AG20443 (cell line): ENCODE measurements at places on chromosomes 5 and 9.

DNA sequence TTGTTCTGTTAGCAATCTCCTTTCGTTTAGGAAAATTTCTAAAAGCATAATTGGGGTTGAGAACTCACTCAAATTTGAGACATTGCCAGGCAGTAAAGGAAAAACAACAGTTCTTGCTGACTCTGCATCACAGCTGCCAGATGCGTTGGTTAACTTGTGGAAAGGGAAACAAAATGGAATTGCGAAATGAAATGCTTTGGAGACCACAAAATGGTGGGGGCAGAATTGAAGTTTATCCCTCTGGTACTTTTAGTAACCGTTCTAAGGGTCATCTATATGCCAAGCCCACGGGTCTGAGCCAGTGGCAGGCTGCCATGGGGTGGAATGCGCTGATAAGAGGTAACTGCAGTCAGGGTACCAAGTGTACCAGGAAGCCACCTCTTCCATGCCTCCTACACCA lies 28.6 kb upstream of the SELENOP start:
- DNase-seq: peak; percentile 72

GRCh38 chr9:107883496-107884124 lies 394.0 kb upstream of the KLF4 start:
- no peak for DNase-seq

DNA sequence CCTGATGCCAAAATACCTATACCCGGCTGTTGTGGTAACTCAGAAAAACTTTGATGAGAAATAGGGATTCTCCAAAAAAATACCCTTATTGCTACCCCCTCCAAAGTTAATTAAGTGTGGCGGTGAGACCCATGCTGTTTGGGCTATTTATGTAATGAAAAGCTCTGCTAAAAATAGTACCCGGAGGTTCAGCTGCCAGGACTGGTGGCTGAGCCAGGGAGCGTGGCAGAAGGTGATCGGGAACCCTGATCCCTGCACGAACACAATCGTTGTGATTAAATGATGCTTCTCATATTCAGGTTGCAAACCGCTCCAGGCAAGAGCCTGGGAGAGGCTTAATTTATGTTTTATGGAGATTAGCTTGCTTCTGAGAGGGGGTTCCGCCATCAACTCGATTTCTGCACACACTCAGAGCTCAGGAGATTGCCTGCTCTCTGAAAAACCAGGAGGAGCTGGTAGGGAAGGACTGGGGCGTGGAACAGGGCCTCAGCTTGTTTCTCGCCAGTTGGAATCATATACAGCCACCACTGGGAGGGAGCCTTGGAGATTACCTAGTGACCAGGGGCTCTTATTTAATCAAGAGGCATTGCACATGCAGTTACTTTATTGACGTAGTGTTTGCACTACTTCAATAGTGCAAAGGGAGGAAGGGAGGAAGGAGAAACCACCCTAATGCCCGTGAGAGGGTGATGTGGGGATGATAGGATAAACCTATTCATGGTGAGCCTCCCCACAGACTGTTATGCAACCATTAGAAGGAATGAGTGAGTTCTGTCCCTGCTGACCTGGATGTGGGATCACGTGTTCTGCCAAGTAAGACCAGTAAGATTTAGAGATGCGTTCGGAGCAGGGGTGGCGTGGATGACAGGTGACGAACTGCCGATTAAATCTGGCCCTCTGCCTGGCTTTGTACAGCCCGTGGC lies 23.4 kb downstream of the HRH2 start:
- DNase-seq: no peak

DNA sequence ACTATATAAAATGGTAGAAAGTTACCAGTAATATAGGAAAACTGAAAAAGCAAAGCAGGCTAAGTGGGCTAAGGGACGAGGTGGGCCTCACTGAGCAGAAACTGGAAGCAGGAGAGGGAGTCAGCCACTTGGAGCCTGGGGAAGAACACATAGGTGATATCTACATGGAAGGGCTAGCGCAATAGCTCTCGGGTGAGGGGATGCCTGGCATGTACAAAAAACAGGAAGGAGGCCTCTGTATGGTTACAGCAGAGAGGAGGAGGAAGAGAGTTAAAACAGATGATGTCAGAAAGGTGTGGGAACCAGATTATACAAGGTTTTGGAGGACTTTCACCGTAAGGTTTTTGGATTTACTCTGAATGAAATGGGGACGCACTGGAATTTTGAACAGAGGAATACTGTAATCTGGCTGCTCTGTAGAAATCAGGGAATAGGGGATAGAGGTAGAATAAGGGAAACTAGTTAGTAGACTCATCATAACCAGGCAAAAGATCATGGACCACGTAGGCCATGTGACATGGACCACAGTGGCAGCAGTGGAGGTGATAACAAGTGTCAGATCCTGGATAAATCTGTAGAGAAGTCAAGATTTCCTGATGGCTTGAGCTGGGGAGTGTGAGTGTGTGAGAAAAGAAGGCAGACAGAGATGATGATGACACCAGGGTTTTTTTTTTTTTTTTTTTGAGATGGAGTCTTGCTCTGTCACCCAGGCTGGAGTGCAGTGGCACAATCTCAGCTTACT lies 52.5 kb downstream of the FNBP1 start:
- no peak for DNase-seq

DNA sequence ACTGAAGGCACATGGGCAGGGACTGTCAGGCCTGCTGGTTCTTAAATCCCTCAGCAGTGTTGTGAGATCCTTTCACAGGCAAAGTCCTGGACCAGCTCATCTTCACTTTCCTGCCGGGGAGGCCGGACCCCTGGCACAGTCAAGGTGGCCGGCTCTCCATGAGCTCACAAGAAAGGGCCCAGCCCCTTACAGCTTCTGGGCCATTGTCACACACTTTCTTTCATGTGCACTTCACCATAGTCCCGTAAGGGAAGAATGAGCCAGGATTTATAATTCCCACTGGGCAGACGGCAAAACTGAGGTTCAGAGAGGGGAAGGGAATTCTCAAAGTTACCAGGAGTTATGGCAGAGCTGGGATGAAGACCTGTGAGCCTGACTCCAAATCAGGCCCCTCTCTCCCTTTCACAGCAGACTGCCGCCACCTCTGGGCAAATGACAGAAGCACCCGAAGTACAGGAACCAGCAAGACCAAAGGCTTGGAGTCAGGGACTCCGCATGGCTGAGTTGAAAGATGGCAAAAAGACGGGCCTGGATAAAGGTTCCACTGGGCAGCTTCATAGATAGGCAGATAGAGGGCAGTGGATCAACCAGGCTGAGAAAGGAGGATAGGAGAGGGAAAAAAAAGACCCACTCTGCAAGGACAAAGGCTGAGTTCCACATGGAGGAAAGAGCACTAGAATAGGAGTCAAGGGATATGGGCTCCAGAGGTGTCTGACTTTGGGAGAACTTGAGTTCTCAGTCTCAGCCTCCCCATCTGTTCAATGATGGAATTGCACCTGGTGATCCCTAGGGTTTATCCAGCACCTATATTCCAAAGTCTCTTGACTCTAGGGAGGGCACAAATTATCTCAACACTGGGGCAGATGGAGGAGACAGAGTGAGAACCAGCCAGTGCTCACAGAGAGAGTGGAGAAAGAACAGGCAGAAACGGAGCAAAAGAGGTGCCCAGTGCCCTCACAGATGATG lies 128.7 kb downstream of the PAX5 start:
- no peak for DNase-seq

DNA sequence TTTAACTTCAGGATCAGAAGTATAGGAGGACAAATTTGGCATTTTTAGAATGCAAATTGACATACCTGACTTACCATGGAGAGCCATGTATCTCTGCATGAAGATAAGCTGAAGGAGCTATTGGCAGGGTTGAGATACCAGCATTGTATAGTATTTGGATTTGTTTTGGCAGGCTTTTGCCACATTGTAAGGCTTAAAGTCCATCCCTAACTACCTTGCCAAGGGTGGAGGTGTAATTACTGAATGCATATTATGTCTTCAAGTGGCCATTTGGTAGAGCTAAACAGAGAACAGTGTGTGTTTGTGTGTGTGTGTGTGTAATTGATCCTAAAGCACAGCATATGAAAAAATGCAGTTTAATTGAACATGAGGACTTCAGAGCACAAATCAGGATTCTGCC lies 324.7 kb downstream of the FAM170A start:
- no peak for DNase-seq

- no peak for DNase-seq
Measured at GRCh38 chr5:178110-178509, 13.2 kb upstream of the LRRC14B start.

GRCh38 chr9:126489581-126490213 lies 124.0 kb upstream of the LMX1B start:
- no peak for DNase-seq

DNA sequence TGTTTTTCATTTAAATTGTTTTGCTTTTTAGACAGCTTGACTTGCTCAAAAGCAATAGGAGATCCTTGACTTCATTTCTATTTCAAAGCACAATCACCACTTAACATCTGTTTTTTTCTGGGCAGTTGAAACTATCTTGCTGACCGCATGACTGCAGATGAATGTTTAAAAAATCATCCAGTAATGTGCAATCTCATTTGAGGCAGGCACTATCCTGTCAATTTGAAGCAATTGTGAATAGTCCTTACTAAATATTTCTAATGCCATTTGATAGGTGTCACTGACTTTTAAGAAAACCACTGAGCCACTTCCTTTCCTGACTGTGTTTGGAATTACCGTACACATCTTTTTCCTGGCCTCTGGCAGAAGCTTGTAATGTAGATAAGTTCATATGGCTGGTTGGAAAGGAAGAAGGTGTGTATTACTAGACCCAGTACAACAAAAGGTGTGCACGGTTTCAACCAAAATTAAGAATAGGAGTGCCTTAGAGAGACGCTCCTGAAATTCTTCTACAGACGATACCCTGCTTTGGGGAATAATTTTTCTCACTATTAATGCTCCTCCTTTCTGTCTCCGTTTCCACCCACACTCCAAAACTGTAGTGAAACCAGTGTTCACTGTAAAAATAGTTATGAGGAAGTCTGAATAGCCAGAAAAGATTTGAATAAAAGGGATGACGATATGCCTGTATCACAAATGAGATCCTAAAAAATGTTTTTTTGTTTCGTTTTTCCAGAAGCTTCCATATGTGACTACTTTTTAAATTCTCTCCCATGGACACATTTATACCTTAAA lies 136.7 kb upstream of the MOCS2 start:
- DNase-seq: peak; percentile 74

- DNase-seq: no peak
Measured at GRCh38 chr5:102957141-102957540, 162.8 kb downstream of the GIN1 start.

DNA sequence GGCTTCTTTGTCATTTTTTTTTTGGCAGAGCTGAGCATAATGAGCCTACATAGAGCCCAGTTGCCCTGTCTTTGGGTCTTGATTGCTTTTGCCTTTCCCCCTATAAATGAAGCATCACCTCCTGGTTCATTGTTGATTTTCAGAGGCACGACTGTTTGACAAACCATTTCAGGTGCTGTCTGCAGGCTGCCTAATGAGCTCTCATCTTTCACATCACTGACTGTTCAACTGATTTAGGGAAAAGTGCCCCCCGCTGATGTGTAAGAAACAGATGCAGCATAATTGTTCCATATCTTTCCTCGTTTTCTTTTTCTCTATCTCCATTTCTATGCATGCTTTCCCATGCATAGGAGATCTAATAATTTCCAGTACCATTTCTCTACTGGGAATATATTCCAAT lies 338.6 kb downstream of the TMEM38B start:
- no peak for DNase-seq

GRCh38 chr9:88198341-88198807 lies 60.1 kb upstream of the SPATA31C2 start:
- peak; percentile 47 for DNase-seq

GRCh38 chr5:148443998-148444397 lies 60.2 kb downstream of the FBXO38 start:
- DNase-seq: peak; percentile 62

GRCh38 chr9:120977321-120977720 lies 50.7 kb upstream of the TRAF1 start:
- DNase-seq: no peak

GRCh38 chr5:72608297-72608696 lies 101.1 kb upstream of the ZNF366 start:
- DNase-seq: no peak
